ENCODE measurements at places on chromosomes 2 and 18.

GRCh38 chr18:22102953-22103646, 66.3 kb upstream of the GATA6 start:
- no peak for DNase-seq

DNA sequence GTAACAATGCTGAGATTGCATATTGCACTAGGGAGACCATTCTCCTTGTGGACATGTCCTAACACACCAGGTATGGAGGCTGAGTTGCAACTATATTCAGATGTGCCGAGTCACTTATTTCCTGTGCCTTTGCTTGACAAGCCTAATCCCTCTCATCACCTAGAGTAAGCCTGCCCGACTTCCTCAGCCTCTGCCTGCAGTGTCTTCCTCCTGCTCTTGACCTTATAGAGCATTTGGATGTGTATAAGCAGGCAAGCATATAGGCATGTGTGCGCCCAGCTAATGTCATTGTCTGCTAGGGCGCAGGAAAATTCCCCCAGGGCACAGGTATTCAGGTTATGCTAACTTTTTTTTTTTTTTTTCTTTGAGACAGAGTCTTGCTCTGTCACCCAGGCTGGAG, 316.9 kb downstream of the CDH2 start:
- peak; percentile 67 for DNase-seq

DNA sequence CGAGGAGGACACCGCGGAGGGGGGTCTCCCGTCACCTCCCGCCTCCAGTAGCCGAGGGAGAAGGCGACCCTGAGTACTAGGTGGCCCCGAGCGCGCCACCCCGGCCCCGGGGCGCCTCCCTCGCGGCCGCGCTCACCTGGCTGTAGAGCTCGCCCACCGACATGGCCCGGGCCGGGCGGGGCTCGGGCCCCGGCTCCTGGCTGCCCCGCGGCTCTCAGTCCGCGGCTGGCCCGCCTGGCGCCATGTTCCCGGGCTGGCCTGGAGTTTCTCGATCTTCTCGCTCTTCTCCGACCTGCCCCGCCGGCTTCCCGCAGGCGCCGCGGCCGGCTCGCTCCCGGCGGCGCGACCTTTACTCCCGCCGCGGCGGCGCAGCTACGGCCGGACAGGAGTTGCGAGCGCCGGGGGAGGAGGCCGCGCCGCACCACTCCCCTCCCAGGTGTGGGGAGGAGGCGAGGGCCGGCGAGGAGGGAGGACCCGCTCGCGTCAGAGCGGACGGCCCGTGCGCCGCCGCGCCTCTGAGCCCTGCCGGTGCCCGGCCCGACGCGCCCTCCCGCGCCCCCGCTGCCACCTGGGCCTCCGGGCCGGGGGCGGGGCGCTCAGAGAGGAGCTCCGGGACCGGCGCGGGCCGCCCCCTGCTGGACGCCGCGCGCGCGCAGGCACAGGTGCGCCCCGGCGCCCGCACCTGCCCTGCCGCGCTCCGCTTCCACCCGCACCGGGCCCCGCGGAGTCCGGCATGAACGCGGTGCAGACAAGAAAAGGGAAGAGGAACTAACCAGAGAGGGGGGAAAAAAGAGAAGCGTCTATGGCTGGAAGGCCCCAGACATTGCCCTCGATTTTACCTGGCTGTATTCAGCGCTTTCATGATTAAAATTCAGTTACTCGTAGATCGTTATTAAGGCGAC, at the start of gene MYO5B:
Gene MYO5B (minus strand): TSS at position 517 of the 902 bp plus-strand sequence. CDS start 354 bp downstream, at position 163.
- DNase-seq: peak; percentile 98

DNA sequence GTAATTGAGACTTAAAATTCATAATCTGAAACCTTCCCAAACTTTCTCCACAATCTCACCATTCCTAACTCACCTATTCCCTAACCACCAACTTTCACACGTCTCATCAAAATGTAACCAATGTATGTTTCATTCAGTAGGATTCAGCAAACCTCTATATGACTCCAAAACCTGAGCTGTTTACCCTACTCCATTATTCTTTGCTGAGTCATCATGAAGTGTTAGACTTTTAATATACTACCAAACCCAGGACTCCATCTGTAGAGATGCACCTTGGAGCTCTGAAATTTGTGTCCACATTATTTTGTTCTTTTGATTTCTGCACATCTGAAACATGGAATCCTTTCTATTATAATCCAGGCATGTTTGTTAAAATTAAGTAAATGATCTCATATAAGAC, 727.0 kb upstream of the PIK3C3 start:
- no peak for DNase-seq

- no peak for DNase-seq
These were observed 8.6 kb upstream of the KCNE4 start for GRCh38 chr2:223043164-223043941.
